Tracheal epithelial cell (primary cell): ENCODE measurements at places on chromosomes 4 and X. TPM values are rescaled to one million over a fixed set of nuclear protein-coding genes. Genes with fewer than 3 reads are reported as not detected.

Gene SYP
- not detected in 2 replicates for total RNA-seq

Gene BANK1
- 0.43 and 0.72 TPM in 2 replicates for total RNA-seq

Gene SSX3
- total RNA-seq = not detected in 2 replicates

Gene TIGD4
- 0.24 TPM in 1 of 2 replicates, not detected in the other for total RNA-seq

Gene CT45A2
- total RNA-seq = not detected in 2 replicates

Gene SPOCK3
- total RNA-seq = 0.64 and 0.96 TPM in 2 replicates

Gene GPR78
- total RNA-seq = not detected in 2 replicates

Gene NDP
- total RNA-seq = 0.48 TPM in 1 of 2 replicates, not detected in the other

Gene EVC
- total RNA-seq = 17.1 and 17.9 TPM in 2 replicates

Gene TBC1D25
- 3.2 and 5.5 TPM in 2 replicates for total RNA-seq

Gene CPZ
- 0.48 TPM in 1 of 2 replicates, not detected in the other for total RNA-seq

Gene FHDC1
- 2.3 and 5.1 TPM in 2 replicates for total RNA-seq

Gene GYPE
- total RNA-seq = not detected in 2 replicates

Gene AFF2
- 0.24 TPM in 1 of 2 replicates, not detected in the other for total RNA-seq

Gene AMTN
- total RNA-seq = 0.85 and 1.9 TPM in 2 replicates

Gene DUSP21
- not detected in 2 replicates for total RNA-seq

Gene ASB11
- not detected in 2 replicates for total RNA-seq

Gene GAR1
- total RNA-seq = 1.7 and 2.3 TPM in 2 replicates

Gene IL9R
- total RNA-seq = not detected in 2 replicates

Gene GLRA2
- 0.85 TPM in 1 of 2 replicates, not detected in the other for total RNA-seq

Gene MAGEA11
- not detected in 2 replicates for total RNA-seq

Gene FGG
- 0.21 TPM in 1 of 2 replicates, not detected in the other for total RNA-seq

Gene PRR32
- not detected in 2 replicates for total RNA-seq

Gene GSX2
- total RNA-seq = not detected in 2 replicates

Gene PCGF3
- total RNA-seq = 37.5 and 57.4 TPM in 2 replicates

Gene XAGE2
- total RNA-seq = not detected in 2 replicates

Gene FMR1NB
- not detected in 2 replicates for total RNA-seq

Gene FAT4
- 0.64 and 0.96 TPM in 2 replicates for total RNA-seq

Gene SPARCL1
- 0.43 and 0.72 TPM in 2 replicates for total RNA-seq

Gene HPF1
- total RNA-seq = 10.6 and 15.3 TPM in 2 replicates

Gene G3BP2
- total RNA-seq = 175 and 190 TPM in 2 replicates

Gene FAM184B
- total RNA-seq = not detected in 2 replicates

Gene LRRC66
- under 0.01 and 0.43 TPM in 2 replicates for total RNA-seq

Gene LUZP4
- not detected in 2 replicates for total RNA-seq

Gene INPP4B
- 52.8 and 59.3 TPM in 2 replicates for total RNA-seq

Gene DTHD1
- 0.85 TPM in 1 of 2 replicates, not detected in the other for total RNA-seq

Gene C4orf51
- total RNA-seq = not detected in 2 replicates

Gene MAGEB1
- not detected in 2 replicates for total RNA-seq

Gene IL21
- total RNA-seq = not detected in 2 replicates

Gene CFI
- total RNA-seq = 1.1 and 2.9 TPM in 2 replicates

Gene MTNR1A
- total RNA-seq = not detected in 2 replicates

Gene BCORL1
- total RNA-seq = 1.2 and 1.5 TPM in 2 replicates

Gene IL3RA
- total RNA-seq = not detected in 2 replicates

Gene SATL1
- not detected in 2 replicates for total RNA-seq

Gene RAPGEF2
- total RNA-seq = 17.9 and 28.0 TPM in 2 replicates

Gene ERAS
- total RNA-seq = not detected in 2 replicates

Gene ATP1B4
- total RNA-seq = not detected in 2 replicates

Gene TEX13C
- total RNA-seq = not detected in 2 replicates

Gene MAGEA3
- total RNA-seq = not detected in 2 replicates

Gene CTAG2
- not detected in 2 replicates for total RNA-seq

Gene P2RY8
- total RNA-seq = not detected in 2 replicates

Gene TNMD
- total RNA-seq = not detected in 2 replicates

Gene FRMPD4
- total RNA-seq = under 0.01 and 0.21 TPM in 2 replicates

Gene MID1
- total RNA-seq = 3.0 and 4.3 TPM in 2 replicates
